Stimulated activated CD4-positive, alpha-beta T cell treated with anti-CD3 and anti-CD28 coated beads, Interleukin-2, amount 100 ng/mL, for 48 hours (primary cell): ENCODE measurements at places on chromosomes 6 and 20.

DNA sequence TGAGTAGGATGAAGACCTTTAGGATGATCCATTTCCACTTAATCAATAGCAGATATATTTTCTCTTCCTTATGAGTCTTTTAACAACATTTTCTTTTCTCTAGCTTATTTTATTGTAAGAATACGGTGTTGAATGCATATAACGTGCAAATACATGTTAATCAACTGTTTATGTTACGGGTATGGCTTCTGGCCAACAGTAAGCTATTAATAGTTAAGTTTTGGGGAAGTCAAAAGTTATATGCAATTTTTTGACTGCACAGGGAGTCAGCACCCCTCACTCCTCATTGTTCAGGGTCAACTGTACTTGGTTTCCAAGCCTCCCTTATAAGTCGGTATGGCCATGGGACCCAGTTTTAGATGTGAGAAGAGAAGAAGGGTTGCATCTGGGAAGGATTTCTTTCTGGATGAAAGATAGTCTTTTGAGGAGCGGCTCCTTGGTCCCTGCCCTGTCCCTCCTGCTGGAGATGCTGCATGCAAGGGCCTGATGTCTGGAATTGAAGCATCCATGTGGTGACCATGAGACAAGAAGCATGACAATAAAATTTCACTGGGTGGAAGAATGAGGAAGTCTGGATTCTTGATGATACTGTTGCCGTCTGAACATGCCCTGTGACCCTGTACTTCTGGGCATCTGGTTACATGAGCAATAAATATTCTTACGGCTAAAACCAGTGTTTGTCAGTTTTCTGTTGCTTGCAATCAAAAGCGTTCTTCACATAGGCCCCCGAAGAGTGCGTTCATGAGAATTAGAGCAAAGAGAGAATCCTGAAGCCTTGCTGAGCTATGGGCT, 194.7 kb upstream of the PMEPA1 start:
- DNase-seq, result no peak

- no peak for DNase-seq
Measured at GRCh38 chr6:84348801-84349200, 121.4 kb upstream of the CEP162 start.

DNA sequence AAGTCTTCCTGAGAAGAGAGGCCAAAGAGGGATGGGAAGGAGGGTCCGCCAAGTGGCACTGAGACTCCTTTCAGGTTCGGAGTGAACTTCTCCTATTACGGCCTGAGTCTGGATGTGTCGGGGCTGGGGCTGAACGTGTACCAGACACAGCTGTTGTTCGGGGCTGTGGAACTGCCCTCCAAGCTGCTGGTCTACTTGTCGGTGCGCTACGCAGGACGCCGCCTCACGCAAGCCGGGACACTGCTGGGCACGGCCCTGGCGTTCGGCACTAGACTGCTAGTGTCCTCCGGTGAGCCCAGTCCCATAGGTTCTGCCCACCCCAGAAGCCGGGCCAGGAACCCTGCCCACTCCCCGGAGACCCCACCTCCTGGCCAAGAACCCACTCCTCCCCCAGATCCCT, 4.1 kb downstream of the SLC22A7 start:
- DNase-seq, result no peak

DNA sequence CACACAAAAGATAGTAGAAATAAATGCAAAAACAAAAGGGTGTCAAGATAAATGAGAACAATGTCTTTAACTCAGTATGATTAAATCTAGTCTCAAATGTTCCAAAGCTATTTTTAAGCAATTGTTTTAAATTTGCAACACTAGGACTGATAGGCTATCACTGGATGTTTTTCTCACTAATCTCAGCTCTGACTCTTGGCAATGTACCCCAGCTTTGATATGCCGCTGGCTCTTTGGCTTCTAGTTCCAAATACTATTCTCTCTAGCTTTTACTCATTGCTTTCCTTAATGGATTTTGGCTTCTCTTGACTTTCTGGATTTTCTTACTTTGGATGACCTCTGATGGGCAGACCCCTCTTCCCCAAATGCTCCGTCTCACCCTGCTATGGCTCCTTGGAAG, 116.0 kb upstream of the SLC35B3 start:
- DNase-seq, result no peak

- DNase-seq, result no peak
Measured at GRCh38 chr6:16150098-16150497, 21.2 kb downstream of the MYLIP start.

DNA sequence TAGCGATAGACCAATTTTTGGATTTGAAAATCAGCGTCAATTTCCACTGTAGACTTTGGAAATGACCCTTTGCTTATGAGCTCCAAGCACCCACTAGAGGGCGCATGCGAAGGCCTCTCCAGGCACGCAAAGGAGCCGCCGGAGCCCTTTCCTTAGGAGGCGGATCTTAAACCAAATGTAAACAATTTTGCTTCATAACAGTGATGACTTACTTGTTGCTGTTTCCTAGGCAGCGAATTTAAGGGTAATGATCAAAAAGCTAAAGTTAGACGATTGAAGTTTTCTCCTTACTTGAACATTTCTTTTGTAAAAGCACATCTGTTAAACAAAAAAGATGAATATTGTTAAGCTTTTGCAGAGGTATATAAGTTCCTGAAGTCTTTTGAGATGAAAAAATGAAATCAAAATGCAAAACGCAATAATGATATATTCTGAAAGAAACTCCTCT, 29.2 kb upstream of the EXOC2 start:
- peak; percentile 81 for DNase-seq

GRCh38 chr20:62234339-62234738, 4.0 kb upstream of the OSBPL2 start:
- no peak for DNase-seq

DNA sequence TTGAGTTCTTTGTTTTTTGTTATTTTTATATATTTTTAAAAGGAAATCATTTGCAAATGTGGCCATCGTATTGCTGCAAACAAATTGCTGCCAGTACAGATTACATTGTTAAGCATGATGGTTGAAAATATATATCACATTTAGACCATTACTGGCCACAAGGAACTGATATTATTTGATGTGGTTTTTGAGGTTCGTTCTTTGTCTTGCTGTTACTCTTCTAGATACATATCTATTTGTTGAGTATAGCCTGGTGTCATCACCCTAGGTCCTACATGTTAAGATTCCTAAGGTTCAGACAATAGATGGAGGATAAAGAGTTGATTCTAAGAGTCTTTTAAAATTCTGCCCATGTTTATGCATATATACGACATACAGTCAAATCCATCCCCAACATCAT, 306.0 kb downstream of the FARS2 start:
- no peak for DNase-seq

DNA sequence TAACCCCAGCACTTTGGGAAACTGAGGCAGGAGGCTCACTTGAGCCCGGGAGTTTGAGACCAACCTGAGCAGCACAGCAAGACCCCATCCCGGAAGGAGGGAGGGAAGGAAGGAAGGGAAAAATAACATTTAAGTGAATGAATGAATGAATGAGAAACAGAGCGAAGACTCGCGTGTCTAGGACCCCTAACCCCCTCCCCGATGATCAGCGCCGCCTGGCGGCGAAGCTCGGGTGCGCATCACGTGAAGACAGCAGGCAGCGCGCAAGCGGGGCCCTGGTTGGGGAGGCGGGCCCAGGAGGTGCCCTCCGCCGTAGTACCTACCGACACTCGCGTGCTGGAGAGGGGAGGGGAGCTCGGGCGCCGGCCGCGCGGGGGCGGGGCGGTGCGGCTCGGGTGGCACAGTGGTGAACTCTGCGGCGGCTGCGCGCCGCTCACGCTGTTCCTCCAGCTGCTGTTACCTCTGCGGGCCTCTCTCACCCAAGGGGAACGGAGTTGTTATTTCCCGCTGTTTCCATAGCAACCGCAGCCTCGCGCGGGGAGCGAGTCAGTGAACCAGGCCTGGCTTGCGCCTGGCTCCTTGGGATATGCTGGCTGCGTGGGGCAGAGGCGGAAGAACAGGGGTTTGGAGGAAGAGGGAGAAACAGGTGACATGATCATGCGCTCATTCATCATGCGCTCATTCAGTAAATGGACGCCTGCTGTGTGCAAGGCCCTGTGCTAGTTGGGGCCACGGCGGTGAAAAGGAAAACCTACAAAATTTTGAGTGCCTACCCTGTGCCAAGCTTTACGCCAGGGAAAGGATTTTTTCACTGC, 2.0 kb upstream of the DCDC2 start:
- peak; percentile 91 for DNase-seq

GRCh38 chr20:55095745-55096400, 620.5 kb downstream of the DOK5 start:
- DNase-seq, result no peak

- DNase-seq, result no peak
Measured at GRCh38 chr20:45253261-45253660, 1.1 kb downstream of the SLPI start.

DNA sequence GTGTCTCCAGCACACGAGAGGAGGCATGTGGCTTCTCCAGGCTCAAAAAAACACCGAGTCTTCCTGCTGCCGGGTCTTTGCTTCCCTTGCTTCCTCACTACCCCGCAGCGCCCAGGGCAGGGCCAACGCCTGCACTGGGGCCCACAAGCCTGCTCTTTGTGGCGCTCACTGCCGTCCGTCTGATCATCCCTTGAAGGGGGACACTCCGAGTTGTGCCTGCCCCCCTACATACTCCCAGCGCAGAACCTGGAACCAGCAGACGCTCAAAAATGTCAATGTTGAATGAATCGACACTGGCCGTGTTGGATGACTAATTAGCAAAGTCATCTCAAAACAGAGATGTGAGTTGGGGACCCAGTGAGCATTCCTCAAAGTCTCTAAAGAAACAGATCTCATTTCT, 8.1 kb upstream of the ARFGAP1 start:
- DNase-seq, result no peak

- DNase-seq, result no peak
Measured at GRCh38 chr20:8932192-8933165, 136.4 kb upstream of the PLCB4 start.

GRCh38 chr6:154683756-154684523, 49.3 kb upstream of the SCAF8 start:
- DNase-seq, result no peak

DNA sequence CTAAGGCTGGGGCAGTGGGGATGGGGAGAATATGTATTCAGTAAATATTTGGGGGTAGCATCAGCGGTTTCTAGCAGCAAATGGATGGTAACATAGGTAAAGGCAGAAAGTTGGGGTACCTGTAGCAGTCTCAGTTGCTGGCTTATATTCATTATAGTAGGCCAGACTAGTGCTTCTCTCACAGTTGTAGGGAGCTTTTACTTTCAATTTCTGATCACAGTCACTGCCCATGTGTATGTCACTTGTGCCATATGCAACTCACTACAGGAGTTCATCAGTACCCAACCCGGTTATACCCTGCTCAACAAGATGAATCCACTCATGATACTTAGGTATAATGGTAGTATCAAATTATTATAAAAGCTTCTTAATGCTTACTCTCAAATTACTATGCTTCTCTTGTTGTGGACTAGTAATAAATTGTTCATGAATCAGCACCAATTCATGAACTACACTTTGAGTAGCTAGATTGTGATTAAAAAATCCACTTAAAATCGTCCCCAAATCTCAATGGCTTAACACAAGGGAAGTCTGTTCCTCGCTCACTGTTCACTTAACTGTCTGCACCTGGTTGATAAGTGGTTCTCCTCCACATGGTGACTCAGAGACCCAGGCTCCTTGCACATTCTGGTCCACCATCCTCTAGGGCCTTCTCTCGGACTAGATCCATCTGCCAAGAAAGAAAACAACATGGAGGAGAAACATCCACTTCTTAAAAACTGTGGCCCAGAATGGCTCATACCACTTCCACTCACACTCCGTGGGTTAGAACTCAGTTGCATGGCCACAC, 31.3 kb upstream of the MYLIP start:
- DNase-seq, result no peak

DNA sequence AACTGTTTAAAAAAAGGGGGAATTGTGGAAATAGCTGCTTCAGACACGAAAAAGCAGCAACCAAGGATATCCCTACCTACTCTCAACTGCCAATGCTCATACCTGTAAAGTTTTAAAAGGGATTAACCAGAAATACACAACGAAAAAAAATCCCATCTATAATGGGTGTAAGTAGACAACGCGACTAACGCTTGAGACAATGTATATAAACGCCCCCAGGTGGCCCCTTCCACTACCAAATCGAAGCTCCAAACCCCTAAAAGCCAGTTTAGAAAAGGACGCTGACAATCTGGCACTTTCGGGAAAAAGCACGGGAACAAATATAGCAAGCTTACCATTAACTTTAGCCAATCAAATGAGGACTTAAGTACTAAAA, 94.5 kb upstream of the BTN3A2 start:
- DNase-seq, result no peak

- DNase-seq, result no peak
Measured at GRCh38 chr6:68012822-68013221, 622.3 kb upstream of the ADGRB3 start.

DNA sequence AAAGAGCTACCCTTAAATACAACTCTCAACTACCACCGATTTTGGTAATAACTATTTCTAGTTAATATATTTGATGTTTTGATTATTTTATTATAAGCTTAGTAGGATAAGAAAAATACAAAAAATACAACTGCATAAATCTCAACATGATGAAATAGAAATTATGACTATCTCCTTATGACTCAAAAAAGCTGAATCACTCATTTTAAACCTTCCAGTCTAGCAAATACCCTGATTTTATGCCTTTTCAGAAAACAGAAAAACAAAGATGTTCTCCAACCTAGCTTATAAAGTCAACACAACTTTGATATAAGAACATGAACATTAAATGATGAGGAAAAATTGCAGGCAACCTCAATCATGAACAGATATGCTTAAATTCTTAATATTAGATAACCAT, 40.2 kb upstream of the DSE start:
- no peak for DNase-seq

- no peak for DNase-seq
Measured at GRCh38 chr6:140494321-140495108, 1120.1 kb upstream of the CITED2 start.

DNA sequence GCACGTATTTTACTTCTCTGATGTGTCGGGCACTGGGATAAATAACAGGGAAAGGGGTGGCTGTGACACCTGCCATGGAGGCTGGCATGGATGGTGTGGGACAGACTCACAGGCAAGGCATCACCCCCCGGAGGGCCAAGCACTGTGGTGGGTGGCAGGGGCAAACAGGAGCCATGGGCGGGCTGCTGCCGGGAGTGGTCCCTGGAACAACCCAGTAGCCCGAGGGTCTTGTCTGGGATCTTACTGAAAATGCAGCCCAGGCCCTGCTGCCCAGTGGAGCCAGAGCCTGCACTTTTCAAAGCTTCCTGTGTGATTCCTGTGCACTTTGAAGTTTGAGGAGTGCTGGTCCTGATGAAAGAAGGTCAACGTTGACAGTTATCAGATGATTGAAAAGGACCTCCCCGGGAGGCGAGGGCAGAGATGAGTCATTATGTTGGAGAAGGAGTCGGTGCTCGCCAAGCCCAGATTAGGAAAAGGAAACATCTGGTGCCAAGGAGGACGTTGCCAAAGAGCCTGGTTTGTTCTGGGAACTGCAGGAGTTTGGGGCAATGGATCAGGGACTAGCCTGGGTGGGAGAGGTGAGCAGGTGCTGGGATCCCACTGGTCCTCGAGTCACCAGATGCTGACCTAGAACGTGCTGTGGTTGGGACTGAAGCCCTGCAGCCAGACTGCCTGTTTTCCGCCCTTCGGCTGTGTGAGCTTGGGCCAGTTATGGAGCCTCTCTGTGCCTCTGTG, 130.0 kb upstream of the GGTLC1 start:
- DNase-seq, result no peak
